NCI-H82 (cell line): ENCODE measurements at places on chromosomes 7 and 10.

GRCh38 chr10:32160864-32161263, 104.6 kb upstream of the KIF5B start:
- DNase-seq: no peak

DNA sequence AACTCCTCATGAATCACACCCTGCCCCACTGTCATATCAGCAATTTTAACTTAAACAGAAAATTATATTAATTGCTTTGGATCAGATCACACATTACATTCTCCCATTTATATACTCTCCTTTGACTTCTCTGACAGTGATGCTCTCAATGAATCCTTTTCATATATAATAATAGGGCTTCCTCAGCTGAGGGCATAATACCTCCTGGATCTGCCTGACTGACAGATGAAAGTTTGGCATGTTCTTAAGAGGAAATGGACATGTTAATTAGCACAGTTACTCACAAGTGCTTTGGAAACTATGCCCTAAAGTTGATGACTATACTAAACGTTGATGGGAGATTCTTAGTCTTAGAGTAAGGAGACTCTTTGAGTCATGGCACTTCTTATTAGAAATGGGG, 478.2 kb upstream of the LRRN3 start:
- DNase-seq: no peak

DNA sequence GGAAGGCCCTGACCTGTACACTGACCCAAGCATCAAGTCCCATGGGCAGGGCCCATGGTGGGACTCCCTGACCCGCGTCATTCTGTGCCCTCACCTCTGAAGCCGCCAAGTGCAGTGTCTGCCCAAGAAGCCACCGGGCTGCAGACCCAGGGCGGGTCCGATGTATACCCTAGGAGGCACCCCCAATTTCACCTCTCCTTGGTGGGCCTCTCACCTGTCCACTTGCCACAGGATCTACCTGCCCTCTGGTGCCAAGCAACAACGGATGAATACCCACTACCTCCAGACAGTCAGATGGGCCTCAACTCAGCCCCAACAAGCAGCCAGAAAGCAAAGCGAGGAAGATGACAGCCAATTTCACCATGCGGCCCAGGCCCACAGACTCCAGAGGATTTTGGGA, 92.6 kb downstream of the CTBP2 start:
- DNase-seq: no peak

GRCh38 chr10:124926548-124926947, 15.4 kb upstream of the ZRANB1 start:
- no peak for DNase-seq

DNA sequence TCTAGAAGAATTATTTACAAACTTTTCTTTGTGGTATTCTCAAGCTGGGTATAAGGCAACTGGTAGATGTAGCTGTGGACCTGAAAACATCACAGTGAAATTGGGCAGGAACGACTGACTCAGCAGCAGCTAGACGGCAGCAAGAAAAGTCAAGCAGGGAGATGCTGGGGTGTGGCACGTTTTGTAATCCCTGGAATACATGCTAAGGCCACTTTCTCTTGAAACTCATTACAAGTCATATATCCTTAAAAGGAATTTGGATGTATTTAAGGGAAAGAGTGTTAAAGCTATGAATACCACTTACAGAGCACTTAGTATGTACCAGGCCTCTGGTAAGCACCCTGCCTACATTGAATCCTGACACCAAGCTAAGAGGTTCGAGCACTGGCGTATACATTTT, 17.4 kb downstream of the BEND7 start:
- no peak for DNase-seq

- DNase-seq: no peak
These were observed 142.1 kb upstream of the PTPRZ1 start for GRCh38 chr7:121730869-121731268.

DNA sequence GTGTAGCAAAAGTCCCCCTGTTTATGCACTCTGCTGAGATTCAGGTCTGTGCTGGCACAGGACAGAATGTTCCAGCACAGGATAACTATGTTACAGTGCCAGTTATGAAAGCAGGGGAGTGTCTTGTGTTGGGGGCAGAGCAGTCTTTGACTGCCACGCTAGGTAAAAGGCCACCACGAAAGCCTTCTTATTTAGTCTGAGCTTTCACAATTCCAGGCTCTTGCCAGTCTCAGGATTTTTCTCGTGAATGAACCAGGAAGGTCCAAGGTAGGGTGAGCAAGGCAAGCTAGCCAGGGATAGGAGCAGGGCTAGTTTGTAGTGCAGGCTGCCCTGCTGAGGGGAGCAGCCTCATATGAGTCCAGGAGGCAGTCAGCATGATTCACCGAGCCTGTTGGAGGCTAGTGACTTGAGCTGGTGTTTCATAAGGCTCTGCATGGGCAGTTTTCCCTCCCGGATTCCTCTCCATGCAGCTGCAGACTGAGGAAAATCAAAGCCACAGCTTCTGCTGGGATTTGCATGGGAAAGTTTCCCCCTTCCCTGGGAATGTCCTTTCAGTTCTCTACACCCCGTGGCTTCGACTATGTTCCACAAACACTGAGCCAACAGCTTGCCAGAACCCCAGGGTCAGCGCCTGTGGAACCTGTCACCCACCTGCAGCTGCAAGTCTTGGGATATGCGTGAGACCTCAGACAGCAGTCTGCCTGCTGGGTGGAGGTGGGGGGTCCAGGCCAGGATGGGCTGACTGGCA, 112.3 kb downstream of the JCAD start:
- DNase-seq: no peak

DNA sequence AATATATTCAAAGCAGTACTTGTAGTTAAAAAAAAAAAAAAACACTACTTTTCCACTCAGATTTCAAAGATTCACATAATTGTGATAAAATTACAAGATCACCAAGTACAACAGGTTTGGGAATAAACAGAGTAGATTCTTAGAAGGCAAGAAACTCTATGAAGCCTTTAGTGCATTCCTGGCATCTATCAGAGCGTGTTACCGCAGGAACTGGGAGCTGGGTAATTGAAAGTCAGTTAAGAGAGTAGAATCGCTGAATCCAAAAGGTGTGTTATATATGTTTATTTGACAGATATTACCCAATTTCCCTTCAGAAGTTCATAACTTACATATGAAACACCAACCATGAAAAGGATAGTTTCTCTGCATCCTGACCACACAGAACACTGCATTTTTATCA, 159.2 kb upstream of the PLXNA4 start:
- DNase-seq: no peak

- DNase-seq: no peak
These were observed 29.2 kb downstream of the KIAA1549 start for GRCh38 chr7:138951953-138952352.

GRCh38 chr10:35569836-35570235, 35.3 kb upstream of the GJD4 start:
- DNase-seq: no peak

GRCh38 chr7:93817004-93817403, 73.5 kb downstream of the TFPI2 start:
- DNase-seq: no peak

DNA sequence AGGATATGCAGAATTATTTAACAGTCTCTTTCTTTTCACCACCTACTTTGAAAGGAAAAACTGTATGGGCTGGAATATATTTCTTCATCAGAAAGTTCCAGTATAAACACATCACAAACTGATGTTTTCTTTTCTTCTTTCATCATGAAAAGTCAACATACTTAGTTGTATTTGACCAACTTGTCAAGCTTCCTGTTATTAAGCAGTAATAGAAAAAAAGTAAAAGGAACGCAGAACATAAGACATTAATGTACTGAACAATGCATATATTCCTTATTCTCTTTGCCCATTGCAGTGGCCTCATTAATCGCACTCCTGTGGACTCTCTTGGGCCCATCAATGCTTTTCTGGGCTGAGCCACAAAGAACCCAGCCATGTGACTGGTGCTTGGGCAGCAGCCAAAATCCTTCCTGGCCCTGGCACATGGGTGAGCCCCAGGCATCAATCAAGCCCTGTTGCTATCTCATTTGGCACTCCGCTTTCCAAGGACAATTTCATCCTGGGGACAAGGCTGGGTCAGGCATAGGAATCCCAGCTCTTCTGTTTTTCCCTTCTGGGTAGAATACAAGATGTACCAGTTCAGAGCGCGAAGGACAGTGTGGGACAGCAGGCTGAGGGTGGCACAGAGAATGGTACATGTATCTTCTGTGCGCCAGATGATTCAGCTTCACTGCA, 42.3 kb downstream of the RHOBTB1 start:
- DNase-seq: no peak

- no peak for DNase-seq
These were observed 201.4 kb upstream of the NPVF start for GRCh38 chr7:25429731-25430130.

- no peak for DNase-seq
These were observed 151.3 kb upstream of the RSU1 start for GRCh38 chr10:16968416-16969041.

DNA sequence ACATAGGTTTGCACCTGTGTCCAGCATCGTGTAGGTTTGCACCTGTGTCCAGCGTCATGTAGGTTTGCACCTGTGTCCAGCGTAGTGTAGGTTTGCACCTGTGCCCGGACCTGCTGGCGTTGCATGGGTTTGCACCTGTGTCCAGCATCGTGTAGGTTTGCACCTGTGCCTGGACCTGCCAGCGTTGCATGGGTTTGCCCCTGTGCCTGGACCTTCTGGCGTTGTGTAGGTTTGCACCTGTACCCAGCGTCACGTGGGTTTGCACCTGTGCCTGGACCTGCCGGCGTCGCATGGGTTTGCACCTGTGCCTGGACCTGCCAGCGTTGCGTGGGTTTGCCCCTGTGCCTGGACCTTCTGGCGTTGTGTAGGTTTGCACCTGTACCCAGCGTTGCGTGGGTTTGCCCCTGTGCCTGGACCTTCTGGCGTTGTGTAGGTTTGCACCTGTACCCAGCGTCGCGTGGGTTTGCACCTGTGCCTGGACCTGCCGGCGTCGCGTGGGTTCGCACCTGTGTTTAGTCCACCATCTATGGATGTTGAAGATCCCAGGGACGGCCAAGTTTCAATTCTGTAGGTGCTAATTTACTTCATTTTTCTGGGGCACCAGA, 158.0 kb downstream of the WDR37 start:
- DNase-seq: no peak

DNA sequence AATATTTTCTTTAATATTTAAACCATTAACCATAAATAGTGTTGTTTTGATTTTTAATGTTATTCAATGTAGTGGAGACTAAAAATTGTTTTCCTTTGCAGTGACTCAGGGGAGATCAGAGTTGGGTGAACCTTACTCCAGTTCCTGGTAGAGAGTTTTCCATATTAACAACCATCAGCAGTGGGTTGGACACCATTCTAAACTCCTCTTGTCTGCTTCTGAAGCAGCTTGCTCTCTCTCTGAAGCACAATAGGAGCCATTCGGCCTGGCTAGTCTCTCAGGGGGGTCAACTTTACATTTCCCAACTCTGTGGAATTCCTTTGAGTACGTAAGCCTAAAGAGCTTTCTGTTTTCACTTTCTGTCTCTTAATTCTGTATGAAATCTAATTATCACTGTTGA, 9.4 kb upstream of the NRG3 start:
- DNase-seq: no peak

GRCh38 chr7:125641884-125642283, 712.3 kb upstream of the POT1 start:
- DNase-seq: no peak

DNA sequence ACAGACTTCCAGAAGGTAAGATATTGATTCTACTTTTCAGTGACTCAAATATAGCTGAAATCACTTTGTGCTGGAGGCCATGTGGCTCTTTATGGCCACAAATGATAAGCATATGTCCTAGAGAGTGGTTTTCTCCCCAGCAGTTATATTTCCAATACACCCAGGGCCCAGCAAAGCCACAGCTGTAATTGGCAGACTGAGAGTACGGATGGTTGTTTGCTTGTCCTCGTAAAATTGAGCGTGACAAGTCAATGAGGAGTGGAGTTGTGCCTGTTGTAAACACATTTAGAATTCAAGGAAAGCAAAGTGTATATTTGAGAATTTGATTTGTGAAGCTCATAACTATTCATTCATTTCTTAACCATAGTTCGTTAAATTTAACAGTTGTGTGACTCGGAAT, 201.8 kb downstream of the LHFPL3 start:
- no peak for DNase-seq

DNA sequence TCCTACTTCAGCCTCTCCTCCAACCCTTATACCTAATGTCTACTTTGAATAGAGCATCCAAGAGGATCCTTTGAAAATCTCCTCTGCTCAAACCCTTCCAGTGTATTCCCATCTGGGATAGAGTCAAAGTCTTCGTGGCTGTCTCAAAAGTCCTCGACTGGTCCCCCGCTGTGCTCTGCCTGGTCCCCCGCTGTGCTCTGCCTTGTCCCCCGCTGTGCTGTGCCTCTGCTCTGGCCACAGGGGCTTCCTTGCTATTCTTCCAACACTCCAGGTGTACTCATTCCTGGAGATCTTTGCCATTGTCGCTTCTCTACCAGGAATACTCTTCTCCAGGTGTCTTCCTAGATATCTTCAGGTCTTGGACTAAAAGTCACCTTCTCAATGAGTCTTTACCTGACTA, 36.1 kb upstream of the COMMD3 start:
- no peak for DNase-seq

DNA sequence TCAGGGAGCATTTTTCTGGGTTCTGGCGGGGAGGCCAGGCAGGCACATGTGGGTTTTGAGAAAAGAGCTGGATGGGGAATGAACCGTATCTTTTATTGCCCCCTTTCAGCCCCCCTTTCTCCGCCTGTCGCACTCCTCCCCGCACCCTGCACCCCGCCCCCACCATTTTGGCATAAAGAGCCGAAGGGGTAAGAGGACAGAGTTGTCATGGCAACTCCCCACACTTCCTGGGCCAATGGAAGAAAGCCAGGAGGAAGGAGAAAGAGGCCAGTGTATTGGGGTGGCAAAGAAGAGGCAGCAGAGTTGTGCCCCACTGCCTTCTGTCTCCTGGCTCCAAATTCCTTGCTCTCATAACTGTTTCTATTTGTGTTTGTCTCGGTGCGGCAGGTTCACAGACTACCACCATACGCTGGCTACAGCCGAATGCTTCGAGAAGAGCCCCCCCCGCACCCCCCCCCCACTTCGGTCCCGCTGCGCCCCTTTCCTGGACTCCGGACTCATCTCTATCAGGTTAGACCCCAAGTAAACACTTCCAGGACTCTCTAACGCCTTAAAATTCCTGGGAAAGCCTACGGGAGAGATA, 3.4 kb downstream of the KCNIP2 start:
- DNase-seq: no peak

DNA sequence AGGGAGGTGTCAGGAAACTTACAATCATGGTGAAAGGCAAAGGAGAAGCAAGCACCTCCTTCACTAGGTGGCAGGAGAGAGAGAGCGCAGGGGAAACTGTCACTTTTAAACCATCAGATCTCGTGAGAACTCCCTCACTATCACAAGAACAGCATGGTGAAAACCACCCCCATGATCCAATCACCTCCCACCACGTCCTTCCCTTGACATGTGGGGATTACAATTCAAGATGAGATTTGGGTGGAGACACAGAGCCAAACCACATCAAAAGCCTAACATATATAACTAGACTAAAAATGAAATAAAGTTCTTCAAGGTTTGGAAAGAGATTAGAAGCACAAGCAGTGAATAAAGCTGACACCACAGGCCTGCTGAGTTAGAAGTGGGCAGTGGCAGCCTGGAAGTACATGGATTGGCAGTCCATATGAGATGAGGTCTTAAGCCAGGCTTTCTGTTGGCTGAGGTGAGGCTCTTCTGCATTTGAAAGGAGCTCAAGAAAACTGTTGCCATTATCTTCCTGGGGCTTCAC, 96.4 kb upstream of the MDFIC start:
- DNase-seq: peak; percentile 7

- no peak for DNase-seq
These were observed 10.7 kb downstream of the AMZ1 start for GRCh38 chr7:2698581-2699288.

- DNase-seq: no peak
These were observed 123.0 kb upstream of the FZD8 start for GRCh38 chr10:35765066-35765527.
